HEK293T (cell line): ENCODE measurements at places on chromosomes 16 and 17.

GRCh38 chr16:20424129-20424866, 15.0 kb downstream of the ACSM5 start:
- DNase-seq, result no peak

- no peak for DNase-seq
Observed at GRCh38 chr17:80331820-80332219, 71.2 kb downstream of the RNF213 start.

- DNase-seq, result no peak
Observed at GRCh38 chr17:44971776-44972483, 3.8 kb upstream of the C1QL1 start.

DNA sequence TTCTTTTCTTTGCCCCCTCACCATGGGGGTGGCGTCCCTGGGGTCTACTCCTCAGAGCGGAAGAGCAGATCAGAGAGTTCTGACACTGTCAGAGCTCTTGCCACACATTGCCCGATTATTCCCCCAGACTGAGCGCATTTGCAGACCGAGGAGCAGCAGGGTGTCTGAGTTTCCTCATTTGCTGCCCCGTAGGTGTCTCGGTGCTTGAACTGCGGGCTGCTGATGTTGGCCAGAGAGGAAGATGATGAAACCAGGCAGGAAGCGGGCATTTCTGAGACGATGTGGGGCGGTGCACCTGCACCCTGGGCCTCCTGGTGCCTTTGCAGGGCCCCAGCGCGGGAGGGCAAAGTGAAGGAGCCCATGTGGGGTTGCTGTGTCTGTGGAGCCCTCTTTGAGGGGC, 55.2 kb downstream of the ARSG start:
- no peak for DNase-seq

DNA sequence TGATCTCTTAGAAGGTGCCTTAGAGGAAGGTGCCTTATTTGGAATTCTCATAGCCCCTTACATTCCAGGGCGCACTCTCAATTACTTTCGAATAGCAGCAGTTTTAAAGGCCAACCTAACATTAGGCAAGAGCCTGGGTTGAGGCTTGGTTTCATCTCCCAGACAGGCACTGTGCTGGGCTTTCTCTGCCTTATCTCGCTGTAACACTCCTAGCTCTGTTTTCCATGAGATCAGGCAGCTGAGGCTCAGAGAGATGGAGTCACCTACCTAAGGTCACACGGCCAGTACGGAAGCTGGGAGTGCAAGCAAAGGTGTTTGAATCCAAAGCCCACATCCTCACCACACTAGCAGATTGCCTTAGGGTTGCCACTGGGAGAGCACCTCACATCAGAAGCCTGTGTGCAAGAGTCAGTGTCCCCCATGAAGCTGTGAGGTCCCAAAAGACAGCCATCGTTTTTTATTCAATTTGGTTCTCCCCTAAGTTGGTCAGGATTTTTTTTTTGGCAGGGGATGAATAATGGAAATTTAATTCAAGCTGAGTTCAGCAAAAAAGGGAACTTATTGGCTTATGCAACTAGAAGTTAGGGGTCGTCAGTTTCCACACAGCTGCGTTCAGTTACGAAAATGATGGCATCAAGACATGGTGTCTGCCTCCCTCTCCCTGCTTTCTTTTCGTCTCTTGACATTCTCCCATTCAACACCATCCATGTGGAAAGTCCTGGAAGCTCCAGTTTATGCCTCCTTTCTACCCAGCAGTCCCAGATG, 206.4 kb downstream of the KATNIP start:
- DNase-seq, result no peak

DNA sequence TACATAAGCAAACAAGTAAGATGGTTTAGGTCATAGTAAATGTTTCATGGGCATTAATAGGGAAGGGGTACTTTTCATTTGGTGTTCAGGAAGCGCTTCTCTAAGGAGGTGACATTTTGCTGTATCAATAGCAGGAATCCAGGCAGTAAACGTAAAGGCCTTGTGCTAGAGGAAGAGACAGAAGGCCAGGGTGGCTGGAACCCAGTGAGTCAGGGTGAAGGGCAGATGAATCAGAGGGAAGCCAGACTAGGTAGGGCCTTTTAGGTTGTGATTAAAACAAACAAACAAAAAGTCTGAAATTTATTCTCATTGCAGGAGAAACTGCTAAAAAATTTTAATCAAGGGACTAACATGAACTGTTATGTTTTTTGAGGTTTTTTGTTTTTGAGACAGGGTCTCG, 6.5 kb downstream of the BMERB1 start:
- no peak for DNase-seq

DNA sequence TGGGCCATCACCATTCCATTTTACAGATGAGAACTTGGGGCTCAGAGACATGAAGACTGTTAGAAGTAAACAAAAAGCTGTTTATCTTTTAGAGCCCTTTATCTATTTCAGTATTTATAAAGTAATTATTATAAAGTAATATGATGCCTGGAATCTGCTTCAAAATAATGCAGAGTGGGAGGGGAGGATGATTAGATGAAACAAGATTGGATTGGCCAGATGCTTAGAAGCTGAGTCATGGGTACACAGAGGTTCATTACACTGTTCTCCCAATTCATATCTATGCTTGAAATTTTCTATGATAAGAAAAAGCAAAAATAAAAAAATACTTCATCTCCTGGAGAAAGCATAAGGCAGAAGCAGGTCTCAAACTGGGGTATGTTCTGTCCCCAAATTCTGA, 29.4 kb downstream of the TOM1L2 start:
- no peak for DNase-seq

DNA sequence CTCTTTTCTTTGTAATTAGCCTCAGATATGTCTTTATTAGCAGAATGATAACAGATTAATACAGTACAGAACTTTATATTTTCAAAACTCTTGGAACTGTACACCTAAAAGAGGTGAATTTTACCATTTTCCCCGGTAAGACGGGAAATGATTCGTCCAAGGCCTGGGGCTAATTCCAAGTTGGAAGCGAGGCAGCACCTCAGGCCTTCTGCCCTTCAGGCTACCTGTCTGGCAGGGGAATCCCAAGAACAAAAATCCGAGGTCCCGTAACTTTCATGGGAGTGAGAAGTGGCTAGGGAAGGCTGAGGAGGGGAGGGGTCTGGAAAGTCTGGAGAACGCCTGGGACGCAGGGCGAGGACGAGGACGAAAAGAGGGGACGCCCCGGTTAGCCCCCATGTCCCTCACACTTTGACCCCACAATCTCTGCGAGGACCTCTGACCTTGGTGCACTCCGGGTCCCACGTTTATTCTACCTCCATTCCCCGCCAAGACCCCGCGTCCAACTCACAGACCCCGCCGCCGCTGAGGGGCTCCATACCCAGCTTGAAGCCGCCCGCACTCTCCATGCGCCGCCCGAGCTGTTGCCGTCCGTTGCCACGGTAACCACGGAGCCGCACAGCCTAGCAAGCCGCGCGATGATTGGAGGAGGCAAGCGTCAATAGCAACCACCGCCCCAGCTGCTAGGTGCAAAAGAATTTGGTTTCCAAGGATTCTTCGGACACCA, at the start of gene HYDIN:
Gene HYDIN, minus strand, starts transcription at position 601 of the 724 bp plus-strand sequence. CDS start 43,827 bp downstream, outside the sequence.
- DNase-seq, result peak; percentile 84

GRCh38 chr16:66851166-66851964, 7.2 kb downstream of the CA7 start:
- DNase-seq, result no peak
